ENCODE measurements at places on chromosomes 3 and 15.

DNA sequence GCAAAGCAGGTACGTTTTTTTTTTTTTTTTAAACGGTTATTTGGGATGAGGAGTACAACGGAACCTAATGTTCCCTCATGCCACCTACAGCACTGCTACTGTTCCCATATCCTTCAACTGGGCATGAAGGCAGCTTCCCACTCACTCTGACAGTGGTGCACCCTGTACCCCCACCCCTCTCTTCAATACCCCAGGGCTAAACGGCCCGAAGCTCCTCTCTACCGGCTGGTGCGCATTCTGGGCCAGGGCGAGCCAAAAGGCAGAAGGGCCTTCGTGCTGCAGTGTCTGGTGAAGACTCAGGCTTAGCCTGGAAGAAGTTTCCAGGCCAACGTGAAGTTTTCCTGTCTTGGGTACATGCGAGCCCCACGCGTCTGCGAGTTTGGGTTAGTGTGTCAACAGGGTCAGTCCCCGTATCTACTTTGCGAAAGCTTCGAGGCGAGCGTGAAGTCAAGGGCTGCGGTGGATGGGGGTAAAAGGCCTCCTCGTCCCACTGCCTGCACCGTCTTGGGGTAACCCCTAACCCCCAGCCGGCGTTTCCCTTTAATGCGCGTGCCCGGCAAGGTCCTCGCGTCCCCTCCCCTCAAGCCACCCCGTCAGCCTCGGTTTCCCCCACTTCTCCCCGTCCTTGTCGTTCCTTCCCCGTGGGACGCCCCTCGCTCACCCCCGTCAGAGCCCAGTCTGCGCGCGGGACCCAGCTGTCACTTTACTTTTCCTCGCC is 765 bp upstream of the UBE2E2 start:
- DNase-seq = peak; percentile 50

DNA sequence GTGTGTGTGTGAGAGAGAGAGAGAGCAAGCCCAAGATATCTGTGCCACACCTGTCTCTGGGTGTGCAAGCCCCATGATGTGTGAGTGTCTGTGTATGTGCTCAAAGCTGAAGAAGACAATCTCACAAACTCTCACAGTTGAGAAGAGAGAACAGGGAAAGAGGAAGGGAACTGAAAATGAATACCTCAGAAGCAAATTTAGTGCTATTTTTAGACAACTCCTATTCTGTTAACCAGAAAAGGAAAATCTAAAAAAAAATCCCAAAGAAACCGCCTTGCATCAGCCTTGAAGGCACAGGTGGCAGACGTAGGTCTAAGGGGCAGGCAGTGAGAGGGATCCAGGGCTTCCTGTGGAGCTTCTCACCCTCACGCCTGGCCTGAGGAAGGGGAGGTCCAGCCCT is 47.8 kb downstream of the ATP2B2 start:
- DNase-seq = no peak

GRCh38 chr15:65924004-65924403 is 54.7 kb downstream of the RAB11A start:
- DNase-seq = no peak

DNA sequence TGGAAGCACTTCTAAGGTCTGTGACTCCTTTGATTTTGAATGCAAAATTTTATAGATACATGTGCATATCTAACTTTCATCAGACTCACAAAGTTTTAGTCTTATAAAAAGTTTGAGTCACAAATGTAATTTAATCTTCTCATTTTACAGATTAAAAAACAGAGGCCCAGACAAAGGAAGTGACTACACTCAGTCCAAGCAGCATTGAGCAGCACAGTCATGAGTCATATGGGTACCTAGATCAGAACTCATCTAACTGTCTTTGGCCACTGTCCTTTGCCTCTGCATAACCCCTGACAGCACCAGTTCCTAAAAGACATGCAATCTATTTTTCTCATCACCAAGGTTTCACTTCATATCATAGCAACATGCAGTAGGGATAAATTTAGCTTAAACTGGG is 210.7 kb upstream of the KCNH8 start:
- DNase-seq = no peak

- DNase-seq = no peak
Measured at GRCh38 chr3:171163101-171164066, 136.9 kb upstream of the SLC2A2 start.

- DNase-seq = no peak
Measured at GRCh38 chr15:59051873-59052861, 52.8 kb upstream of the CCNB2 start.

DNA sequence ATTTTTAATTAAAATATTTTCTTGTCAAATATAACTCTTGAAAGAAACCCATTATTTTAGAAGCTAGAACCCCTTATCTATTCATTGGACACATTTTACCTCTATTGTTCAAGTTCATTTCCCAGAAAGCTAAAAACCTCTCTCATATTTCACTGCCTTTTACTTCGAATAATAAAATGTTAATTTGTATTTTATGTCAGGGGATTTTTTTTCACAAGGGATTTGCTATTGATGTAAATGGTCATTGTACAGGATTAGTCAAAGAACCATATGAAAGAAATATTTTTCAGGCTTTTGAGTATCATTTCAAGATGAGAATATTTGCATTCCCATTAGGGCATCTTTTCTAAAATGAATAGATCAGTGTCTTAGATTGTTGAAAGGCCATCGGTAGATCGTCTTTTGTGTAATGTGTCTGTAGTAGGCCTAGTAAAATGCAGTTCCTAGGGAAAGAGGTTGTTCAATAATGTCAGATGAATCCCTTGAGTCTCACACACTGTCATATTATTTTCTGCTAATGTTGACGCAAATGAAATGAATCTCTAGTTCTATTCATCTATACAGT is 114.5 kb downstream of the ROBO1 start:
- no peak for DNase-seq

GRCh38 chr3:37546876-37547275 is 314.8 kb upstream of the CTDSPL start:
- DNase-seq = no peak

- DNase-seq = no peak
Measured at GRCh38 chr3:60501314-60501713, 749.9 kb downstream of the FHIT start.

DNA sequence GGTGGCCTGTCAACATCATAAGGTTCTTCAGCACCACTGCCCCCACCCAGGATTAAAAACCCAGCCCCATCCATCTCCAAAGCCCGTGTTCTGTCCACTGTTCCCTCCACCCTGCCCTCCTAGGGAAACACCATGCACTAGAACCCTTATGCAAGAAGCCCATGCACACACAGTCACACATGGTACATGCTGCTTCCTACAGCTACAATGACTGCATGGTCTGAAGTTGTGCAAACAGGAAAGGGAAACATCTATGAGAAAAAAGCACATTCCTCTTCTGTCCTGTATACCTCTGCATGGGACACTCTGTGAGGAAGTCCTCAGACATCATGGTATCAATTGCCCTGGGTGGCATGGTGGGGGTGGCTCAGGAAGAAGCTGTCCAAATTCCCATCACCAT is 108.6 kb upstream of the MRPS22 start:
- DNase-seq = no peak

GRCh38 chr3:95338446-95338845 is 1275.6 kb downstream of the NSUN3 start:
- no peak for DNase-seq

DNA sequence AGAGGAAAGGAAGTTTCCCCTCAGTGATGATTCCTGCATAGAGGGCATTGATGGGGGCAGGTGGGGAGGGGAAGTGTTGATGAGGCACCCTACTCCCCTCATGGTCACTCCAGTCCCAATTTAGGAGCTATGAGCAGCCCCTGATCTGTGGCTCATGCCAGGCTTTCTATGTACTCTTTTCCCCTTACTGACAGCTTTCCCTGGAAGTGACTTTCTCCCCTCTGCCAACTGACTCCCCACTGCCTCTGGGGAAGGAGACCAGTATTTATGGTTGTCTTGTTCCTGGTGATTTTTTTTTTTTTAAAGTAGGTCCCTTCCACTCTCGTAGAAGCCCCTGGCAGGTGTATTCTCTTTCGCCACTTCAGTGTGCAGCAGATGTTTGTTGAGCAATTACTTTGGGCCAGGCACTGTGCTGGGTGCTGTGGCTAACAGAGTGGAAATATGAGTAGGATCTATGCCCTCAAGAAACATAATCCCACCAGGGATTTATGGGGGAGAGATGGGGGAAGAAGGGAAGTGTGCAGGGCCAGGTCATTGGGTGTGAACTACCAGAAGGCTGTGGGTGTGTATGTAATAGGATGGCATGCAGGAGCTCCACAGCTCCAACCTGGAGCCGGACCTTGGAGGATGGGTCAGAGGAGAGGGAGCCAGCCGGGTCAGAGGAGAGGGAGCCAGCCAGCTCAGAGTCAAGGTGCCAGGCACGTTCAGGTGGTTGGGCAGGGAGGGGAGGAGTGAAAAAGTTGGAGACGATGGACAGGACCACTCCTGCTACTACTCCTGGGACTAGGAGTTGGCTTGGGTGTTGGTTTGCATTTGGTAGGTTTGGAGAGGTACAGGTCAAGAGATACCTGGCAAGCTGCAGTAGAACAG is 3.5 kb downstream of the SMAD6 start:
- no peak for DNase-seq

DNA sequence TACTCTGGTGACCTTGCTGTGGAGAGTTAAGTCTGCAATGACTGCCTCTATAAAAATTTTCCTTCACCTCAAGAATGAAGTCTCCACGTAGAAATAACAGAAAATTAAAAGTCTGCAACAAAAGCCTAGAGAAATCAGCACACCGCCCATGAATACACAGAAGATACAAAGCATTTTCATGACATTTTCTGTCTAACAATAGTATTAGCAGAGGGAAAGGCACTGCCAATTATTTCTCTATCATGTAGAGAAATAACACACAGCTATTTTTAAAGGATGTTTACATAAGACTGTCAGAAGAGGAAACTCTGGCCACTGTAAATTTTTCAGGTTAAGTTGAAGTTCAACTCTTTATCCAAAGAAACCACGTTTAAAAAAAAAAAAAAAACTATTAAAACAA is 80.8 kb downstream of the GSK3B start:
- no peak for DNase-seq

DNA sequence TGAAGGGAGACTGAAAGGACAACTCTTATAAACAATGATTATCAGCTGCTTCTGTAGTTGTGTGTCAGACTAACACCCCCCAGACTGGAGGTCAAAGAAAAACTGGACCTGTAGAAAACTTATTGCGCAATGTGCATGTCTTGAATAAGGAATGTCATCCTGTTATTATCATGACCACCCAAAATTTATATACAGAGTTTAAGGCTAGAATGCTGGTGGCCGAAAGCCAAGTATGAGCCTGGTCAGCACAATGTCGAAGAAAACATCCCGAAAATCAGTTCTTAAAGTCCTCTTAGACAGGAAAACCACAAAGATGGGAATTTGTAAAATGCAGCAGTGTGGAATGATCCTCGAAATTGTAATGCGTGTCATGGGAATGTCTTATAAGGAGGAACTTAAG is 29.3 kb downstream of the RFTN1 start:
- no peak for DNase-seq

- DNase-seq = peak; percentile 56
Measured at GRCh38 chr3:66406163-66406562, 94.7 kb downstream of the LRIG1 start.

DNA sequence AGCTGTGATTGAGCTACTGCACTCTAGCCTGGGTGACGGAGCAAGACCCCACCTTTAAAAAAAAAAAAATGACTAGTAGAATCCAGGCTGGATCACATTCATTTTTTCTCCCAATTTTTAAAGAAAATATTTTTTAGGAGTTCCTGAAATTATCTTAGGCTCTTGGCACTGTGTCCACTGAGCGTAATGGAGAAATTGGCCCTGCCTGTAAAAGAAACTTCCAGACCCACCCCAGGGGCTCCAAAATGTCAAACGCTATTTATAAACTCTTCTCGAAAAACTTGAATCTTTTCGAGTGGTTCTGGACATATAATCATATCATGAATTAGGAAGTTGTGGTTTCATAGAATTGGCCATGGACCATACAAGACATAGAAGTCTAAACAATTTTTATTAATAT is 300.2 kb upstream of the RGMA start:
- DNase-seq = no peak

DNA sequence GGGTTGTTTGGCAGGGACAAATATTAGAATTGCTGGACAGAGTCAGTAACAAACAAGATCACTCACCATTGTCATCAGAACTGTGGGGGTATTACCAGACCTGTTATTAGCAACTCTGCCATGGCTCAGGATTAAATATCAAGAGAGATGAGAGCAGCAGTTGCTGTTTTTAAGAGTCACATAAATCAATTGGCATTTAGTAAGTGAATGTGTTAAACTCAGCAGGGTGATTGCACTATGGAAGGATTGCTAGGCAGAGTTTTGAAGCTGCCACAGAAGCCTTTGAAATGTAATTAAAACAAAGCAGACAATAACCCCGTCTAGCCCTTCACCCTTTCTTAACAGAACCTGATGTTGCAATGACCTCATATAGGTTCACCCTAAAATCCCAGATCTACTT is 238.8 kb downstream of the GAP43 start:
- no peak for DNase-seq

DNA sequence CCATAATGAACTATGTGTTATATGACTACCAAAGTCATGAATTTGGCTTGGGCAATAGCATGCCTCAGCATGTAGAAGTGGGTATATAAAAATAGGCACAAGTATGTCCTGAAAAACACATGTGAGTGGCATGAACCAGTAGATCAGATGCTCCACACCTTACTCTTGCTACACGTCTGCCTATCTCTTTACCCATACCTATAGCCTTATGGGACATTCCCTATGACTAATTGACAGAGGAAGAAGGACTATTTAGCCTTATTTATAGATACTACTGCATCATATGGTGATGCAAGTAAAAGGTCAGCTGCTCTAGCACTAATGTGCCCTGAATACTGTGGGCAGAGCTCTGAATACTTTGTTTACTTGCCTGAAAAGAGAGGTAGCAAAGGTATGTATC is 81.0 kb upstream of the ZPLD1 start:
- no peak for DNase-seq

DNA sequence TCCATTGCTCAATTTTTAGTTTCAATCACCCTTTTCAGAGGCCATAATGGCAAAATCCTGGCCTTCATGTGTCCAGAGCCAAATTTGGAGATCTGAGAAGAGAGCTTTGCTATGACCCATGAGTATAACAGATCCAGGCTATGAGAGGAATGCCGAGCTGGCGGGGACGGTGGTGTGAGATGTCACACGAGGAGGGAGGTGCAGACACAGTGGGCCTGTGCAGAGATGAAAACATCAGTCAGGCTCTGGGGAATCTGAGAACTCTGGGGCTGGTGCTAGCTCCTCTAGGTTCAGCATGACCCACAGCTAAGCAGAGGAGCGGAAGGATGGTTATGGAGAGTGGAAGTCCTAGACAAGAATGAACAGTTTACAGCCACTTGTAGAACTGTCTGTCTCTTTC is 398.3 kb upstream of the ATP10A start:
- DNase-seq = no peak
